ENCODE measurements at places on chromosomes 16 and 17.

DNA sequence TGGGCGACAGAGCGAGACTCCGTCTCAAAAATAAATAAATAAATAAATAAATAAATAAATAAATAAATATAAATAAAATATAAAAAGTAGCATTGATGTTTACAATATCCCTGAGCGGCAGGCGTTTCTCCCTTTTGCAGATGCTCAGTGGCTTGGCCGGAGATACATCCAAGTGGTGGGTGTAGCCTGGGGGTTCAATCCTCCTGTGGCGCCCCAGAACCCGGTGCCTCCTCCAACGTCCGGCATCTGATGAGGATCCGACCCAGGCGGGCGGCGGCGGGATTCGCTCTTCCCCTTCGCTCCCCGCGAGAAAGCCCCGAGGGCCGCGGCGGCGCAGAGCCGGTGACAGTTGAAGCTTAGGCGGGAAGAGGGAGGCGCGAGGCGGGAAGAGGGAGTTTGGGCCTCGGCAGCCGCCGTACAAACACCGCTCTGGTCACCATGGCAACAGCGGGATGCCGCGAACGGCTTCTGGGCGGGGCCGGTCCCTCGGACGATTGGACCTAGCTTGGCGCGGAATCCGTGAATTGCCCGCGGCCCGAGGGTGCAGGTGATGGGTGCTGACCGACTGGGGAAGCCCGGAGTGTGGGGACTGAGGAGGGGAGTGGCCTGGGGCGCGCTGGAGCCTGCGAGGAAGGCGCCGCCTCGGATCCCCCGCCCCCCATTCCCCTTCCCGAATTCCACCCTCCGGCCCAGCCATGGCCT is 12.7 kb upstream of the ALDOA start:
- peak; percentile 94 for DNase-seq

- DNase-seq: no peak
Observed at GRCh38 chr16:14423344-14423743, 206.7 kb downstream of the PARN start.

GRCh38 chr17:72090108-72090507 is 30.7 kb upstream of the SOX9 start:
- no peak for DNase-seq

GRCh38 chr16:27737513-27737912 is 187.6 kb downstream of the KATNIP start:
- no peak for DNase-seq

- no peak for DNase-seq
Observed at GRCh38 chr16:14419817-14420216, 210.2 kb downstream of the PARN start.

GRCh38 chr17:49218941-49219913 is 8.7 kb downstream of the ABI3 start:
- peak; percentile 74 for DNase-seq

DNA sequence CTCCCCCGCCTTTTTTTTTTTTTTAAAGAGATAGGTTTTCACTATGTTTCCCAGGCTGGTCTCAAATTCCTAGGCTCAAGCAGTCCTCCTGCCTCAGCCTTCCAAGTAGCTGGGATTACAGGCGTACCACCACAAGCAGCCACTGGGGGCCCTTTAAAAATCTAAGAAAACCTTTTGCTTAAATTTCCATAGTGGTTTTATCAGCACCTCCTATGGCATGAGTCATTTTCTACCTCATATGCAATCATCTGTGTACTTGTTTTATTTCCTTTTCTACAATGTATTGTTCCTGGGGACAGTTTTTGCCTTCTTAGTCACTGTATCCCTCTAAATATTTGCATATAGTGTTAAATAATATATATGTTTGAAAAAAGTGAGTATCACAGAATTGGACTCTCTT is 29.2 kb downstream of the GNA13 start:
- peak; percentile 70 for DNase-seq
